Kidney capillary endothelial cell (primary cell): ENCODE measurements at places on chromosomes 4 and X.

DNA sequence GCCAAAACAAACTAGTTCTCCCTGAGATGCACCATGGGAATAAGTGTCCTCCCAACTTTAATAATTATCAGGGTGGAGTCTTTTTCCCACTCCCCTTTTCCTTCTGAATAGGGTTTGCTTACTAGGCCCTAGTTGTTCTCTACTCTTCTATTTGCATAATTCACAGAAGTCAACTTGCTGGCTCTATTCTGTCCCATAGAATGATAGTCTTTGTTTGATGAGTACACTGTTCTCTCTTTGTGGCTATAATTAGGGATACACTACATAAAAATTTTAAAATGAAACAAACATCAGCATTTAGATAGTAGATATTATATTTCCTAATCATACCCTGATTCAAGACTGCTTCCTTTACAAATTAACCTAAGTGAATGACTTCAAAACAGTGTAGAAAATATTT, 10.3 kb downstream of the PDHA2 start:
- DNase-seq = no peak

DNA sequence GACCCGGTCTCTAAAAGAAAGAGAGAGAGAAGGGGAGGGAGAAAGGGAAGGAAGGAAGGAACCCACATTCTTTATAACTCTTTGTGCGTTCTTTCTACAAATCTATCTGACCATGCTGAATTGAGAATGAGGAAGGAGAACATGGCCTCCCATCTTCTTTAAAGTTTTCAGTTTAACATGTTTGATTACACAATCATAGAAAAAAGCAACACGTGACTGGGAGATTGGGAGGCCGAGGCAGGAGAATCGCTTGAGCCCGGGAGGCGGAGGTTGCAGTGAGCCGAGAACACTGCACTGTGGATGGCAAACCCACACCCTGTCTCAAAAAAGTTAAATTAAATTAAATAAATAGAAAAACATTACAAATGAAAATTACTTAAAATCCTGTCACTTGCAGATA, 254.5 kb downstream of the RAPGEF2 start:
- no peak for DNase-seq

DNA sequence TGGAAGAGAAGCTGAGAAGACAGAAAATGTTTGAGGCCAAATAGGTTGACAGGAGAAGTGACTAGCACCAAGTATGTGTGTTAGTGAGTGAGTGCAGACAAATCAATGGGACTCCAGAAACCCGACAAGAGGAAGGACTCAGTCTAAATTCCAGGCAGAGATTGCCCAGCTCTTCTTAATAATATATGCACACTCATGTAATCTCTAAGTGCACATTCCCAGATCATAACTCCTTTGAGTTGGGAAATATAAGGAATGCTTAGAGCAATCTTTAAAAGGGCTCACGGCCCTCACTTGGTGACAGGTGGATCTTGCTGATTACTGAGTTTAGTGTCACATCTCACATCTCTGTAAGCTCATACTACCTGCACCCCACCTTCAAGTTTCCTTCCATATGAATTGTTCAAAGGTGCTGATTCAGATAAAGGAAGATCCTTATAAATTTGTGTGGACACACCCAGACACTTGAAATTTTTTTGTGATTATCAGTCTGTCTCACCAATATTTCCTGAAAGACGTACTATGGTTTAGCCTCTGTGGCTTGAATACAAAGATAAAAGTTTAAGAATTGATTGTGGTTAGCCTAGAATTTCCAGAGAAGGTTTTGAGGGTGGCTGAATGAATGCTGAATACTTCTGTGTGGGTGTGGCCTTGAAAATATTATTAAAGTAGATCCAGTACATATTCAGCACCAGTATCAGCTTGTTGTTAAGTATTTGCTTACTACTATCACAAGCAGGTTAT, 205.1 kb upstream of the UGT8 start:
- DNase-seq = no peak

GRCh38 chr4:153151535-153152455, 52.4 kb upstream of the TRIM2 start:
- no peak for DNase-seq

- DNase-seq = no peak
Measured at GRCh38 chr4:23333946-23334878, 555.6 kb downstream of the PPARGC1A start.

GRCh38 chr4:8125526-8126056, 33.0 kb downstream of the ABLIM2 start:
- no peak for DNase-seq

DNA sequence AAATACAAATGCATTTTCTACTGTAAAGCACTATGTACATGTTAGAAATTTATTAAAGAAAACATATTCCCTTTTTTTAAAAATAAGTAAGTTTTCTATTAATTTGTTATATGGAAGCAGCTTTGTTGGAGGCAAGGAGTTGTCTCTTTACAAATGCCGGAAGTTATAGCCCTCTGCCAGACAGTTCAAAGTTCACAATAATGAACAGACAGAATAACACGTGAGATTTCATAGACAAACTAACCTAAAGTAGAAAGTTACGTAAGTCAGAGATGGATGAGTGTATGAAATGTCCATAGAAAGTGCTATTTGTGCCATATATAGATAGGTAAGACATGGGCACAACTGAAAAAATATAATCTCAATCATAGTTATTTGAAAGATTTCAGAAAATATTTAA, 43.9 kb upstream of the NEIL3 start:
- DNase-seq = no peak

DNA sequence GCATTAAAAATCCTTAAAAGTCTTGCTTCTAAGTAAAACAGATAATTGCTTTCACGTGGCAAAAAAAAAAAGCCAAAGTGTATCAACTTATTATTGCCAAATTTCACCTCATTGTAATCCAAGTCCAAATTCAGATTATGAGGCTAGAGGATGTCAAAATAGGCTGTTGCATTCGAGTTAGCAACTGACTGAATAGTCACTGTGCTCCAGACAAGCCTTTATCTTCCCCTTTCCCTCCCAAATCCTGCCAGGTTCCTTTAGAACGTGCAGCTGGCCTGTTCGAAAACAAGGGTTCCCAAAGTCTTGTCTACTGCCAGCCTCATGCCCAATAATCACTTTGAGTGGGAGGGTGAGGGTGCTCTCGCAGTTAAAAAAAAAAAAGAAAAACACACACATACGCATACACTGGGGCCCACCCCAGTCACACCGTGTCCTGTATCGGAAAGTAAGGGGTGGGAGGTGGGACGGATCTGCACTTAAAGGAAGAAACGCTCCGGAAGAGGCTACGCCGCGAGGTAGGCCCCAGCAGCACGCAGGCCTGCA, 603 bp downstream of the MAD2L1 start:
- no peak for DNase-seq

GRCh38 chrX:32269866-32270265, 941.5 kb downstream of the DMD start:
- DNase-seq = no peak

- no peak for DNase-seq
Measured at GRCh38 chr4:63814171-63814964, 594.9 kb downstream of the TECRL start.

DNA sequence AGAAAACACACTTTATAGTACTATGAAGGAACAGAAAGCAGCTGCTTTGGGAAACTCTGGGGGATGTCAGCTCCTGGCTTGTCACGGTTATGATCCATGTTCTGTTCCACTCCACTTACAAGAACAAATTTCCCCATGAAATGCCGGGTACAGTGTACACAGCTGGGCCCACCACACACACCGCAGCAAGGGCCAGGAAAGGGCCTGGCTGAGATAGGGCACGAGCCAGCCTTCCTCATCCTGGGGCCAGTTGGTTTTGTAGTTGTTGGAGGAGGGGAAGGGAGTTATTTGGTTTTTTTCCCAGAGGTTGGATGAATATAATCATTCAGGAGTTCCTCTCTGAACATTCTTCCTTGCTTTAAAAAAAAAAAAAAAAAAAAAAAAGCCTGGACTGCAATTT, 56.8 kb downstream of the SEPSECS start:
- DNase-seq = no peak

- DNase-seq = peak; percentile 47
Measured at GRCh38 chr4:85994576-85994975, 365.3 kb downstream of the MAPK10 start.

- no peak for DNase-seq
Measured at GRCh38 chr4:40688446-40689095, 58.9 kb upstream of the RBM47 start.

DNA sequence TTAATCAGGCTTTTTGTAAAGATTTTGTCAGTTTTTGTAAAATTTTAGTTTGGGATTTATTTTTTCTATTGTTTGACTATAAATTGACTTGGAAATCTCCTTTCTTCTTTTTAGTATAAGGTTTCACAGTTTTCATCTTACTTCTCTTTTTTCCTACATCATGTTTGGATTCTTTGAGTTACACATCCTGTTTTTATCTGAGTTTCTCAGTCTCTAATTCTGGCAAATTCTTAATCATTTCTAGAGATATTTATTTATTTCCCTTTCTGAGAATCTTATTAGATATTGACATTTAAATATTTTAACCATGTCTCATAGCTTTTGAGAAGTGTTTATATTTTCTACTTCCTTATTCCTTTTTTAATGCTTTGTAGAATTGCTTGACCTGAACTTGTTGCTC, 20.7 kb downstream of the USP53 start:
- DNase-seq = no peak

GRCh38 chrX:24395775-24396174, 35.3 kb downstream of the SUPT20HL1 start:
- peak; percentile 69 for DNase-seq

DNA sequence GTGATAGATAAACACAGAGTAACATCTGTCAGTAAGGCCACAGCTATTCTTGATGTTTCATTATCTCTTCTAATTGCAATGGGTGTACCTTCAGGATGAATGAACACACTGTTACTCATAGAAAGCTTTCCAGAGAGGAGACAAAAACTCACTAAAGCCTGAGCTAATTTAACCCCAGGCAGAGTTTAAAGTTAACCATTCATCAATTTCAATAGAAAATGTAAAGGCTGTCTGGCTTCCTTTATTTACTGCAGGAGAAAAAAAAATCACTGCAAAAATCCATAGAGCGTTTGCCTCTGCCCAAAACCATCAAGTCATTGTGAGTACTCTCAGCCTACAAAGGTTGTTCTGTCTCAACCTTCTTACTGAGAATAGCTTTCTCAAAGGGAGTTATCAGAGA, 376.9 kb downstream of the PPP4R3C start:
- no peak for DNase-seq

GRCh38 chr4:90118527-90119195, 8.5 kb upstream of the CCSER1 start:
- DNase-seq = no peak

DNA sequence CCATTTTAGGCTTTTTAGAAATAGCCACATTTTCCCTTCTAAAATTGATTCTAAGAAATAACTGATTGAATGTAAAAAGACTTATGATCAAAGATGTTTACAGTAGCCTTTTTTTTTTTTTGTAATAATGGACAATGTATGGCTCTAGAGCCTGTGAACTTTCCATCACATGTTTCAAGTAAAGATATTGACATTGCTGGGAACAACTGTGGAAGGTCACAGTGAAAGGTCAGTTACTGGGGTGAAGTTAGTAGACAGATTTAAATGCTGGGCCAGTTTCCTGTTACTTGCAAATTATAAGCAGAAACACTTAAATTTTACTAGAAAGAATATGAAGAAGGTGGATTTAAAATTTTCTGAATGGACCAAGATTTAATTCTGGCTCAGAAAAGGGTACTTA, 18.4 kb downstream of the PAGE2 start:
- no peak for DNase-seq

DNA sequence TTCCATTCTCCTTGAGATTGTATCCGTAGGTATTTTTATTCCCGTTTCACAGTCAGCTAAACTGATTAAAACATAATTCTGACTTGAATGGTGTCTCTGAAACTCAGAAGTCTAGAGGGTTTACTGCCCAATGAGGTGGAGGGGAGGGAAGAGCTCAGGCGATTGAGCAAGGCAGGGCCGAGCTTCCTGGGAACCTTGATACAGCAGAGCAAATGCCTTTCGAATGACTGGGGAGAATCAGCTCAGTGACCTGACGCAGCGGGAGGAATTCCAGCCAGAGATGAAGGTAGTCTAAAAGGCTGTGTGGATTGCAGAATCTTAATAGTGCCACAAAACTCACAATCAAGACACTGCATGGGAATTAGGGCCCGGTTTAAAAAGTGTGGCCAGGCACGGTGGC, 233.6 kb downstream of the EVC2 start:
- no peak for DNase-seq

DNA sequence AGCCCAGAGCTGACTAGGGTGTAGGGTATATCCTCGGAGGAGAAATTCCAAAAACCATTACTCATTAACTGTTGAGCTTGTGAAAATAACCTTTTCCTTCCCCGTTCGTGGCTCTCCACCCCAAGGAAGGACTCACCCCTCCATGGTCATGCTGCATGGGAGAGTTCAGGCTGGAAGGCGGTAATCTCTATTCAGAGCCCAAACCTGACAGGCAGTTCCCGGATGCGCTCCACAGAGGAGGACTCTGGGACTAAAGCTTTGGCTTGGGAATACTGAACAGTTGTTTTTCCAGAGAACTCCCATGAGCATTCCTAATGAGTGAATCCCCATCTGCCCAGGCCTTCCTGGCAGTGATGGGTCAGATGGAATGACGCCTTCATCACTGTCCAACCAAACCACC, 125.4 kb downstream of the BCOR start:
- no peak for DNase-seq

GRCh38 chr4:120633810-120634209, 288.7 kb downstream of the PRDM5 start:
- no peak for DNase-seq

DNA sequence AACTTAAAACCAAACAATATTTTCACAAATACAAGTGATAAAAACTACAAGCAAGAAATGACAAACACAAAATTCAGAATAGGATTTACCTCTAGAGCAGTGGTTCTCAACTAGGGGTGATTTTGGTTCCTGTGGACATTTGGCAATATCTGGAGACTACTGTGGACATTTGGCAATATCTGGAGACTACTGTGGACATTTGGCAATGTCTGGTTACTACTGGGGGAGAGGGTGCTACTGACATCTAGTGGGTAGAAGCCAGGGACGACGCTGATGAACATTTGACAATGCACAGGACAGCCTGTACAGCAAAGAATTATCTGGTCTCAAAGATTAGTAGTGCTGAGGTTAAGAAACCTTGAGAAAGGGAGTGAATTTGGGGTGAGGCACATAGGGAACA, 169.8 kb downstream of the CLCN4 start:
- DNase-seq = no peak

DNA sequence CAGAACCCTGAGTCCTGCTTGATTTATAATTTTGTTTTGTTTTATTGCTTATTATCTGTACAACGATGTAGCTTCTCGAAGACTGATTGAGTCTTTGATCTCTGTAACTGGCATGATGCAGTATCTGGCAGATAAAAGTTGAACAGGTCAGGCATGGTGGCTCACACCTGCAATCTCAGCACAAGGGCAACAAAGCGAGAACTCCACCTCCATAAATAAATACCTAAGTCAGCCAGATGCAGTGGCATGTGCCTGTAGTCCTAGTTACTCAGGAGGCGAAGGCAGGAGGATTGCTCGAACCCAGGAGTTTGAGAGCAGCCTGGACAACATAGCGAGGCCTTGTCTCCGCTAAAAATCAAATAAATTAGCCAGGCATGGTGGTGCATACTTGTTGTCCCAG, 15.7 kb upstream of the WDR19 start:
- DNase-seq = no peak
